Fibroblast of upper back skin (primary cell): ENCODE measurements at places on chromosomes 3 and 15.

DNA sequence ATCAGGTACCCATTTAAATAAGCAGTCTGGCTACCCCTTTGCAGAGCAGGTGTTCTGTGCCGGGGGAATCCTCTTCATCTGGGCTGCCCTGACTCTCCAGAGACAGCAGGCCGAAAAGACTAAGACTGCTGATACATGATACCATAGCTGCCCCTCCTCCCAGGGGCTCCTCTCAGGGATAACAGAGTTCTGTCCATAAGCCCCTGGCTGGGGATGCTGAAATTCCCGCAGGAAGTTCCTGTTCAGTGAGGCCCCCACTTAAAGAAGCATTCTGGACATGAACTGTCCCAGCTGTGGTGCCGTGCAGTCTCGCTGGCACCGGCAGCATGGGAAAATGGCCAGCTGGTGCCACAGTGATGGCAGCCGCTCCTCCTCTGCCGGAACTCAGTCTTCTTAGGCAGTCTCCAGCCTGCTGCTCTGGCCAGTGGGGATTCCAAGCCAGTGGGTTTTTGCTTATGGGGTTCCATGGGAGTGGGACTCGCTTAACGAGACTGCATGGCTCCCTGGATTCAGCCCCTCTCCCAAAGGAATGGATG is 1026.2 kb downstream of the NAALADL2 start:
- DNase-seq, result no peak

- no peak for DNase-seq
Observed at GRCh38 chr3:37443363-37444035, 269.1 kb upstream of the LRRFIP2 start.

DNA sequence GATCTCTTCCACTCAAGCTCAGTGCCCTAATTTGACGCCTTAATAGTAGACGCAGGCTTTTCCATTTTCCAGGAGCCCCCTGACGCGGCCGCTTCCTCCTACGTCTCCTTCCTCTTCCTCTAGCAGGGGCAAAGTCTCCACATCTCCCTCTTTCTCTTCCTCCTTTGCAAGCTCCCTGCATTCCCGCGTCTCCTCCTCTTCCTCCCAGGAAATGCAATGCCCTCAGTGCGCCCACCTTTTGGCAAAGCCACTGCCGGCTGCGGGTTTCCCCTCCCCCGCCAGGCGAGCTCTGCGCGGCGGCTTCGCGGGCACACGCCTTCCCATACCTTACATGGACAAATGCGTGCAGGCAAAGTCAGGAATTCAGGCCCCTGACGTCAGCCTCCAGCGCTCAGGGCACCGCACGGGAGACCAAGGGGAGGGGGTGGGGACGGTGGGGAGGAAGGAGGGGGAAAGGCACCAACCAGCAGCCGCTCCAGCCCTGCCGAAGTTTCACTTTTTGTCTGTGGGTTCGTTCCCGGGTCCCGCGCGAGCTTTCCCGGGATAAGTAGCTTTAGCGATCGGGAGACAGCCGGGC is 432 bp upstream of the LPP start:
- peak; percentile 97 for DNase-seq

- DNase-seq, result peak; percentile 35
Observed at GRCh38 chr15:101689901-101690300, 34.4 kb downstream of the TARS3 start.
